Activated CD8-positive, alpha-beta T cell treated with anti-CD3 and anti-CD28 coated beads for 36 hours (primary cell): ENCODE measurements at places on chromosomes 7 and 10. TPM values are rescaled to one million over a fixed set of nuclear protein-coding genes. Genes with fewer than 3 reads are reported as not detected.

The TMEM26 gene
- total RNA-seq = not detected

DNA sequence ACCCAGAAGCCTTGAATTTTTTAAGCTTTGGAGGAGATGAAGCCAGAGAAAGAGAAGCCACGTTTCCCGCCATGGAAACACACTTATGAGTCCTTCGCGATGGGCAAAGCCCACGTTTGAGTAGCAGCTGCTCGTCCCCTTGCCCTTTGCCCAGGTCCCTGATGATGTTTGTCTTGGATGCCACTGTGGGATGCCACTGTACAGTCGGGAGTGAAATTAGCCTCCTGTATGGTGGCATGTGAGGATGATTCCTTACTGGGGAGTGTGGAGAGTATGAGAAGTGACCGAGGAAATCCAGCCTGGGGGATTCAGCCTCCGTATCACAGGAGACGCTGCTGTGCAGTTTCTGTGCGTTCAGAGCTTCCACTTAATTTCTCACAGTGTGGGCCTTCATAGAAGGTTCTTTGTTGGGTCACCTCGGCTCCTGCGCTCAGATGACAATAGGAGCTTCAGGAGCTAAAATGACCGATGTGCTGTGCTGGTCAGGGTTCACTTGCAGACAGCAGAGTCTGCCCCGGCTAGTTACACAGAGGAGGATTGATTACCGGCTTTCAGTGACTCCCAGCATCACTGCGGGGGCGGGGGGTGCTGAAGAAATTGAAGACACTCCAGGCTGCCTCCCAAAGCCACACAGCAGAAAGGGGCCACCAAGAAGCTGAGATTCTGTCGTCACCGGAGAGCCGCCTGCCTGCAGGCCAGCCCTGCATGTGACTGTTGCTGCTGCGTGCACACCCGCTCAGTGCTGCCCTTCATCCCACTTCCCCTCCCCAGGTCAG, 122.1 kb upstream of the SFMBT2 start:
- no peak for DNase-seq
- H3K36me3 ChIP-seq = no peaks in the 10 kb centered on the region
- no peaks in the 10 kb centered on the region for H3K4me1 ChIP-seq
- H3K27ac ChIP-seq = no peak overlapping the region
- H3K4me3 ChIP-seq = no peak overlapping the region

The ARHGEF35 gene
- 2.8 TPM for total RNA-seq

- H3K27ac ChIP-seq = no peak overlapping the region
- peak; percentile 28 for DNase-seq
- H3K4me1 ChIP-seq = no peaks in the 10 kb centered on the region
- no peaks in the 10 kb centered on the region for H3K27me3 ChIP-seq
- no peak overlapping the region for H3K4me3 ChIP-seq
Observed at GRCh38 chr10:103869336-103869735, 14.0 kb upstream of the SH3PXD2A start.

- H3K27me3 ChIP-seq = peaks cover 21% of the 10 kb centered on the region
- H3K36me3 ChIP-seq = no peaks in the 10 kb centered on the region
- H3K4me1 ChIP-seq = peaks cover 7% of the 10 kb centered on the region
- H3K4me3 ChIP-seq = no peak overlapping the region
- no peak overlapping the region for H3K27ac ChIP-seq
Observed at GRCh38 chr10:13450069-13450468, 78.7 kb downstream of the BEND7 start.

DNA sequence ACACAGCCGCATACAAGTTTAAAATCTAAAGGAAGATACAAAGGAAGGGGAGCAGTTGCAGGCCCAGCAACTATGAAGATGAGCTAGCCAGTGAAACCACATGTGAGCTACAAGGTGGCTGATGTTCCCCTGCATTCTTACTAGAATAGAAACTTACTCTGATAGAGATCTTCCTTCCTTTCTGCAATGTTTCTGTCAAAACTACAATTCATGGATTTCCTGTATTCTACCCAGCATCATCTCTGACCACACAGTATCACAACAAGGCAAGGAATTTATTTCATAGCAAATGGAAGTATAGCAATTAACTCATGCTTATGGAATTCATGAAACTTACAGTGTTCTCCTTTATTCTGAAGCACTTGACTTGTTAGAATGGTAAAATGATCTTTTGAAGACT, 68.7 kb upstream of the AASS start:
- no peak for DNase-seq
- no peak overlapping the region for H3K4me3 ChIP-seq
- no peaks in the 10 kb centered on the region for H3K27me3 ChIP-seq
- H3K27ac ChIP-seq = no peak overlapping the region

DNA sequence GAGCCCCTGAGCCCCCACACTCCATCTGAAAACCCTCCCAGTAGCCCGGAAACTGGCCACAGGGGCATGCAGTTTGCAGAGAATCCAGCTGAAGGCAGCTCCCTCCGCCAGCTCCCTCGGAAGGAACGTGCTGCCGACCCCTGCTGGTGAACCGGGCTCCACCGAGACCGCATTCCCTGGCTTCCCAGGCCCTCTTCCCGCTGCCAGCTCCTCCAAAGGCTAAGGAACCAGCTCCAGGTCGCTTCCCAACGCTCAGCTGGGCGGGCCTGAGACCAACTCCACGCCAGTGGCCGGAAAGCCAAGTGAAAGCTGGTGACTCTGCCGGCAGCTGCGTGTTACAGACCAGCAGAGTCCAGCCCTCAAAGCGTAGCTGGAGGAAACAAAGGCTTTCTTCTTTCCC, 35.8 kb downstream of the GPER1 start:
- no peak for DNase-seq
- no peaks in the 10 kb centered on the region for H3K27me3 ChIP-seq
- H3K36me3 ChIP-seq = peaks cover 1% of the 10 kb centered on the region

GRCh38 chr10:124661660-124662180, 82.5 kb downstream of the FAM53B start:
- H3K4me3 ChIP-seq = no peak overlapping the region
- no peak overlapping the region for H3K27ac ChIP-seq
- no peaks in the 10 kb centered on the region for H3K36me3 ChIP-seq
- H3K4me1 ChIP-seq = peaks cover 39% of the 10 kb centered on the region
- no peak for DNase-seq

DNA sequence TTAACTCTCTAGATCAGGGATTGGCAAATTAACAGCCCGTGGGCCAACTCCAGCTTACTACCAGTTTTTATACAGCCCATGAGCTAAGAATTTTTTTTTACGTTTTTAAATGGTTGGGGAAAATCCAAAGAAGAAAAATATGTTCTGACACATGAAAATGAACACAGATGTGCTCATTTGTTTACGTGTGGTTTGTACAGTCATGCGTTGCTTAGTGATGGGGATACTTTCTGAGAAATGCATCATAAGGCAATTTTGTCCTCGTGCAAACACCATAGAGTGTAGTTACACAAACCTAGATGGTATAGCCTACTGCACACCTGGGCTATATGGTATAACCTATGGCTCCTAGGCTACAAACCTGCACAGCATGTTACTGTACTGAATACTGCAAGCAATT, 8.3 kb upstream of the SMKR1 start:
- DNase-seq = peak; percentile 35
- no peak overlapping the region for H3K4me3 ChIP-seq
- H3K4me1 ChIP-seq = peaks cover 14% of the 10 kb centered on the region
- H3K36me3 ChIP-seq = no peaks in the 10 kb centered on the region
- H3K27ac ChIP-seq = no peak overlapping the region

The ELMO1 gene
- 75.3 TPM for total RNA-seq

- H3K27ac ChIP-seq = no peak overlapping the region
- no peak overlapping the region for H3K4me3 ChIP-seq
- H3K4me1 ChIP-seq = peaks cover 29% of the 10 kb centered on the region
- H3K36me3 ChIP-seq = no peaks in the 10 kb centered on the region
- H3K27me3 ChIP-seq = no peaks in the 10 kb centered on the region
- DNase-seq = no peak
Observed at GRCh38 chr10:4075443-4075842, 290.4 kb upstream of the KLF6 start.

The WDFY4 gene
- 0.90 TPM for total RNA-seq

The ACSL5 gene
- 34.1 TPM for total RNA-seq

- DNase-seq = no peak
- no peaks in the 10 kb centered on the region for H3K4me1 ChIP-seq
- no peak overlapping the region for H3K4me3 ChIP-seq
Observed at GRCh38 chr7:128217030-128217805, 23.9 kb upstream of the LEP start.

GRCh38 chr7:25303281-25304181, 75.2 kb upstream of the NPVF start:
- H3K27me3 ChIP-seq = peaks cover 5% of the 10 kb centered on the region
- H3K4me3 ChIP-seq = no peak overlapping the region
- H3K27ac ChIP-seq = no peak overlapping the region
- H3K36me3 ChIP-seq = no peaks in the 10 kb centered on the region
- DNase-seq = no peak

The ADAM22 gene
- total RNA-seq = 3.0 TPM

DNA sequence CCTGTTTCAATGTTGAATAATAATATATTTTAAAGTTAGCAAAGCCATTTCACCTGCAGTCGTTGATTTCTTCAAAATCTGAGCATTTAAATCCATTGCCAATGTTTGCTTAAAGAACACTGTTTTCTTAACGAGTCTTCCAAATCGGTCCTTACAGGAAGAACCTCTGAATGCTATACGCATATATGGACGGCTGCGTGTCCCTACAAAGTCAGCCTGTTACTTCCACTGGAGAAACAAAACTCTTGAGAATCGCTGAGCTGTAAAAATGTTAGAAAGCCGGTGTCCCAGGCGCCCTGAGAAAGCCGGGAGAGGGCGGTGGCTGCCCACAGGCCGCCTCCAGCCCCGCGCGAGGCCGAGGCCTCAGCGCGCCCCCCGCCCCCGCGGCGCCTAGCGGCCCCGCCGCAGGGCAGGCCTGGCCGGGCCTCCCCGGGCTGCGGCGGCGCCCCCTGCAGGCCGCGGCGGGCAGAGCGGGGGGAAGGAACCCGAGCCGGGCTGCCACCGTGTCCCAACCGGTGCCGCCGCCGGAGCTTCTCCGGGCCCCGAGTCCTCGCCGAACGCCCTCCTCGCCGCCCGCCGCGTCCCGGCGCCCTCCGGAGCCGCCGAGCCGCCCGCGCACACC, at the start of gene FHIP2A:
Gene FHIP2A (plus strand): TSS at position 488 of the 622 bp plus-strand sequence. CDS start 299 bp downstream, outside the sequence.
- H3K27me3 ChIP-seq = peaks cover 2% of the 10 kb centered on the region
- H3K4me3 ChIP-seq = peak within 1 kb of the TSS; percentile 92
- H3K27ac ChIP-seq = peak within 1 kb of the TSS; percentile 94
- peaks cover 34% of the 10 kb centered on the region for H3K4me1 ChIP-seq

GRCh38 chr7:107326061-107326460, 143.8 kb upstream of the GPR22 start:
- DNase-seq = no peak
- no peak overlapping the region for H3K4me3 ChIP-seq
- no peak overlapping the region for H3K27ac ChIP-seq
- no peaks in the 10 kb centered on the region for H3K4me1 ChIP-seq
- H3K36me3 ChIP-seq = peaks cover 22% of the 10 kb centered on the region

The CYP3A4 gene
- total RNA-seq = not detected

DNA sequence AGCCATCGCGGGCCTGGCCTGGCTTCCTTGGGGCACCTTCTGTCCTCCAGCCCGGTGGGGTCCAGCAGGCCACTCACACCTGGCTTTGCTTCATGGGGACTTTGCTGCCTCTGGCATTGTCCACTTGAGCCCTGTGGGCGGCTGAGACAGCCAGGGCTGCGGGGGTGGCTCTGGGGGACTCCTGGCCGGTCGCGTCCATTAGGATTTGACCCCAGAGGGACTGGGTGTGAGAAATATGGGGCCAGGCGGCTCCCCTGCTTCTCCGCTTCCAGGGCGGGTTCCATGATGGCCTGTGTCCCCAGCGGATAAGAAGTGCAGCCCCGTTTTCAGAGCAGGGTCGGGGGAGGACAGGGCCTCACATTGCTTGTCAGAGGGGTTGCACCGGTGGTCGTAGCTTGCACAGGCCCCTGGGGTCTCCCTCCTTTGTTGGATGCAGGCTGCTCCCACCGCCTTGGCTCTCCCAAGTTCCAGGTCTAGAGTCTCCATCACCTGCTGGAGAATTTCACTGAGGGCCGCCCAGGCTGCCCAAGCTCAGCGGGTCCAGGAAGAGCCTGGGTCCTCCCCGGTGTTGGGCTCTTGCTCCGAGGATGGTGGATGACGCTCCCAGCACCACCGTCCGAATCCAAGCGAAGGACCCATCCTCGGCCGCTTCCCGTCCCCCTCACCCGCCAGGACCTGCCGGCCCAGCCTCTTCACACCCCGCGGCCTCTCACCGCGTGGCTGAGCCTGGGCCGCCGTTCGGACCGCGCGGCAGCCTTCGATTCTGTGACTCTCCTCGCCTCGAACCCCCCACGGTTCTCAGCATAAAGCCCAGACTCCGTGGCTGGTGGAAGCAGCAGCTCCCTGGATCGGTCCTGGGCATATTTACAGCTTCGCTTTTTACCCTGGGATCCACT, 140.1 kb downstream of the DYNC2I1 start:
- H3K4me1 ChIP-seq = peaks cover 8% of the 10 kb centered on the region
- H3K27ac ChIP-seq = no peak overlapping the region
- no peak for DNase-seq
- no peak overlapping the region for H3K4me3 ChIP-seq
- H3K27me3 ChIP-seq = peaks cover 33% of the 10 kb centered on the region
- H3K36me3 ChIP-seq = no peaks in the 10 kb centered on the region

GRCh38 chr7:146172112-146172511, 55.5 kb downstream of the CNTNAP2 start:
- H3K27ac ChIP-seq = no peak overlapping the region
- no peak for DNase-seq
- no peak overlapping the region for H3K4me3 ChIP-seq
- H3K27me3 ChIP-seq = no peaks in the 10 kb centered on the region
- no peaks in the 10 kb centered on the region for H3K36me3 ChIP-seq

DNA sequence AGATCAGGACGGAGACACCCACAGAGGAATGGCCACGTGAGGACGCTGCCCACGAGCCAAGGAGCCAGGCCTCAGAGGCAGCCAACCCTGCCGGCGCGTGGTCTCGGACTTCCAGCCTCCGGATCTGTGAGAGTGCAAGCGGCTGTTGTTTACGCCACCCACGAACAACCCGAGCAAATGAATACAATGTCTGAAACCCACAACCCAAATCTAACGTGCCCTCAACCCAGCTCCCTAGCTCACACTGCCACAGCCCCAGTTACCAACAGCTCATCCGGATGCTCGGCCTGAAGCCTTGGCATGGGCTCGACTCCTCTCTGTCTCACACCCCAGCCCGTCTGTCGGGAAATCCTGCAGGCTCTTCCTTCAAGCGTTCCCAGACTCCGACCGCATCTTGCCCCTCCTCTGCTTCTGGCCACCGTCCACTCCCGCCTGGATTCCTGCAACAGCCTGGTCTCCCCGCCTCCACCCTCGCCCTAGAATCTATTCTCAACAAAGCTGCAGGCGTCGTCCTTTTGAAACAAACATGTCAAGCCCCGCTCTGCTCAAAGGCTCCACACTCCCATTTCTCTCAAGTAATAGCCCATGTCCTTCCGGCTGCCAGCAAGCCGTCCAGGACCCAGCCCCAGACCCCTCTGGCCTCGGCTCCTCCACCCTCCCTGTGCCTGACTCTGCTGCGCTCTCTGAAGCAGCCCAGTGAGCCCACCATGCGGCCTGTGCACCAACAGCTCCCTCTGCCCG, 35.3 kb downstream of the STK32C start:
- peaks cover under 1% of the 10 kb centered on the region for H3K4me1 ChIP-seq
- no peak overlapping the region for H3K4me3 ChIP-seq
- no peak overlapping the region for H3K27ac ChIP-seq
